Ureter (tissue), 1 donor: ENCODE measurements at places on chromosomes 2 and 18. TPM values are rescaled to one million over a fixed set of nuclear protein-coding genes. Genes with fewer than 3 reads are reported as not detected.

GPR35 gene
- total RNA-seq: 1.6 TPM

OTX1 gene
- total RNA-seq: 0.36 TPM

DNA sequence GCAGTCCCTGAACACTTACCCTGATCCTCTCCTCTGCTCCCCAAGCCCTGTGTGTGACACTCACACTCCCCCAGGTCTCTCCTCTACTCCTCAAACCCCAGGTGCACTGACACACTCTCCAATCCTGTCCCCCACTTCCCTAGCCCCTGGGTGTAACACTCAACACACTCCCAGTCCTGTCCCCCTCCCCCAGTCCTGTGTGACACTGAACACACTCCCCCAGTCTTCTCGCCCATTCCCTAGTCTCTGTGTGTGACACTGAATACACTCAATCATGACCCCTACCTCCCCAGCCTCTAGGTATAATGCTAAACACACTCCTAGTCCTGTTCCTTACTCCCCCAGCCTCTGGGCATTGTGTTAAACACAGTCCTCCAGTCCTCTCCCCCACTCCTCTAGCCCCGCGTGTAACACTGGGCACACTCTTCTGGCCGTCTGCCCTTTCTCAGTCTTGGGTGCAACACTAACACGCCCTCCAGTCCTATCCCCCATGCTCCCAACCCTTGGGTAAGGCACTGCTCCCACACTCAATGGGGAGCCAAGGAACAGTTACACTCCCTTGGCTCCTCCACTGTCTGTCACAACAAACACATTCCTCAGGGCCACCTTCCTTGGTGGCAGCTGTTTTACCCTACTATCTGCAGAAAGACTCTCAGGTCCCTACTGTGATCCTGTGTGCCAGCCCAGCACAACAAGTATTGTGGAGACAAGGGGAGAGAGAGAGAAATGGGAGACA lies 82.5 kb upstream of the PKDCC start:
- DNase-seq: no peak

DNA sequence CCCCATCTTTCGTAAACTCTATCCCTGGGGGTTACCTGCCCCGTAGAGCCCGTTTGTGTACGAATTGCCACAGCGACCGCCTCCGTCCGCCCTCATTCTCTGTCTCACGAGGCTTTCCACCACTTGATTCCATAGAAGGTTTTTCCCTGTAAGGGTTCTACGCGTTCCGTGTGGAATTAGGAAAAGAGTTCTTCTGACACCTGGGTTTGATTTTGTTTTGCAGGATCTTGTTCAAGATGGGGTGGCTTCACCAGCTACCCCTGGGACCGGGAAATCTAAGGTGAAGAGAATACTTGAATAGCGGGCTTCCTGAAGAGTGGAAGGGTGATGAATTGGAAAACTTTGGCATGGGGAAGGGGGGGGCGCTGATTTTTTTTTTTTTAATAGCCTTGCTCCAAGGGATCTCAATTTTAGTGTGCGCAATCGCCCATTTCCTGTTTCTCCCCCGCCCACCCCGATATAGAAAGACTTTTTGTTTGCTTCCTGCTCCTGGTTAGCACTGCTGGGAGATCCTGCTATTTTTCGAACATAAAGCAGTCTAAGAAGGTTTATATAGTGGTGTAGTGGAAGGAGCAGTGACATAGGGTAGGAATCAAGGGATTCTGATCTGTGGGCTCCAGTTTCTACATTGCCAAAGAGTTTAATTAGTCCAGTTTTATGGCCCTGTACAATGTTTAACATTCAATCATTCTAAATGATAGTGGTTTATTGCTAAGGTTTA lies 564 bp downstream of the GCC2 start:
- no peak for DNase-seq

- no peak for DNase-seq
Measured at GRCh38 chr2:152694161-152694661, 23.1 kb downstream of the PRPF40A start.

- DNase-seq: no peak
Measured at GRCh38 chr2:170019060-170019805, 158.7 kb upstream of the MYO3B start.

DNA sequence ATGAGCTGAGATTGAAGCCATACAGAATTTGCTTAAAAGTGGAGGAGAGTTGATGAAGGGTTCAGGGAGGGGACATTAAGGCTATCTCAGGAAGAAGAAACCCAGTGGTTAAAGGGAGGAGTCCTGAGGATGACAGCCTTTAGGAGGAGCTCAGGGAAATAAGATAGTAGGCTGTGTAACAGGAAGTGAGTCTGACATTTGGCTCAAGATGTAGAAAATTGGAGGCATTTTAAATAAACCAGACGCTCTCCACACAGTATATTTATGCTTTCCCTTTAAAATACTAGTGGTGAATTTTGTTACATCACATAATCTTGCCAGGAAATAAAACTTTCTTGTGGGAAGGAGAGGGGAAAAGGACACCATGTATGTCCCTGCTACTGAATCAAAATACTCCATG lies 11.6 kb downstream of the KCNH7 start:
- DNase-seq: no peak

DNA sequence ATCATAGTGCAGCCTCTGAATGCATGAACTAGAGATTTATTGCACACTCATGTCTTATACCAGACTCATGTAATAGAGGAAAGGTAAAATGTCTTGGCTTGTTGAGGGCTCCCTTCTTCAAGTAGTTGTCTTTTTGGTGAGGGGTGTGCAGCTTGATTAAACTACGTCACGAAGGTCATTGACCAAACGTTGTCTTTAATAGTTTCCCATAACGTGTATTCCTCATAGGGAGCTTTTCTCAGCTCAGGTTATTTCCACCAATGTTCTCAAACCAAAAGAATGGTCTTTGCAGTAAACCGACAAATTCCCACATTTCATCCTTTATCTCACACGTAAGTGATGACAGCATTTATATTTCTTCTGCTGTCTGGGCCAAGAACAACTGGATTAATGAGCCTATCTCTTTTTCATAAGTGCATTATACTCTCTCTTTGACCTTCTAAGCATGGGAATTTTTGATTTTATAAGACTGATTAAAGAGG lies 547.7 kb upstream of the ZEB2 start:
- DNase-seq: no peak

- no peak for DNase-seq
Measured at GRCh38 chr2:86570059-86570458, 6.8 kb upstream of the CHMP3 start.

KHK gene
- 2.6 TPM for total RNA-seq

GRHL1 gene
- 61.6 TPM for total RNA-seq

DNA sequence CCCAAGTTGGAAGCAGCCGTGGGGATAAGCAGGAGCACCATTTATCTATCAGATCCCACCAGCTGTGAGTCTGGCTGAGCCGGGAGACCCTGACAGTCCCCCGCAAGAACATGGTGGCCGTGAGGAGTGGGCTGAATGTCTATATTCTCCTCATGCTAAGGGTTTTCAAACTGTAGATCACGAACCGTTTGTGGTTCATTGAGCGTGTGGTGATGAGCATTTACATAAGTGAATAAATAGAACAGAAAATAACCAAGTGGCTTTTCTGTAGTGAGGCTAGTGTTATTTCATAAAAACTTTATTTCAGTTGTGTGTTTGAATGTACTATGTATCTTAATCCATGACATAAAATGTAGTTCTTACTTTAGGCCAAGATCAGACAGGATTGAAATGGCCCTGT lies 190.2 kb upstream of the APCDD1 start:
- DNase-seq: no peak

DNA sequence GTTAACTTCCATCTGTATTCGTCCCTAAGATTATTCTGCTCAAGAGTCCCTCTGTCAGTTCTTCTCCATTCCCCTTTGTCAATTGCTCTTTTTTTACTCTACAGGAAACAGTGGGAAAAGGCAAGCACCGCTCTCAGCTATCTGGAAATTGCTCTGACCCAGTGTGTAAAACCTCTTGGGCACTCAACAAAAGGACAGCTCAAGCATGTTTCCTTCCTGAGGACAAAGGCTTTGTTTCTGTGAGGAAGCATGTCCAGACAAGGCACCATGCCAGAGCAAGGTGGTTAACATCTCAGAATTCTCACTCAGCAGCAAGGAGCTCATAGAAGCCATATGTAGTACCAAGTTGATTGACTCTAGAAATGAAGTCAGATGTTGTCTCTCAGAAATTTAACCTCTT lies 735.6 kb downstream of the TSN start:
- no peak for DNase-seq

GRCh38 chr2:125167152-125167551 lies 1142.1 kb downstream of the CNTNAP5 start:
- DNase-seq: no peak

- DNase-seq: no peak
Measured at GRCh38 chr18:67132919-67133318, 383.6 kb downstream of the DSEL start.

DNA sequence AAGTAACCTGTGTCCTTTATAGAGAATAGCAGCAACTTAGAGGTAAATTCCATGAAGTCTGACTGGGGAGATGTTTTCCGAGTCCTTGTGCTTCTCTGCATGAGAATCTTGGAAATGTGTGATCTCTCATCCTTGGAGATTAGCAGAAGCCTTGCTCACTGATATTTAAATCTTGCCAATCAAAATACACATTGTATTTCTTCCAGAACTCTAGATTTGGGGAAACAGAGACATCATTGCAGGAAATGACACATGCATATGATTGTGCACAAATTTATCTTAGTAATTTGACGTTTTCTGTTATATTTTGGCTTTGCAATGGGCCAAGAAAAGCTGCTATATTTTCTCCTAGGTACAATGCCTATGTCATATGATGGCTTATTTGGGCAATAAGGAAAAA lies 182.6 kb downstream of the ZNF804A start:
- no peak for DNase-seq

DNA sequence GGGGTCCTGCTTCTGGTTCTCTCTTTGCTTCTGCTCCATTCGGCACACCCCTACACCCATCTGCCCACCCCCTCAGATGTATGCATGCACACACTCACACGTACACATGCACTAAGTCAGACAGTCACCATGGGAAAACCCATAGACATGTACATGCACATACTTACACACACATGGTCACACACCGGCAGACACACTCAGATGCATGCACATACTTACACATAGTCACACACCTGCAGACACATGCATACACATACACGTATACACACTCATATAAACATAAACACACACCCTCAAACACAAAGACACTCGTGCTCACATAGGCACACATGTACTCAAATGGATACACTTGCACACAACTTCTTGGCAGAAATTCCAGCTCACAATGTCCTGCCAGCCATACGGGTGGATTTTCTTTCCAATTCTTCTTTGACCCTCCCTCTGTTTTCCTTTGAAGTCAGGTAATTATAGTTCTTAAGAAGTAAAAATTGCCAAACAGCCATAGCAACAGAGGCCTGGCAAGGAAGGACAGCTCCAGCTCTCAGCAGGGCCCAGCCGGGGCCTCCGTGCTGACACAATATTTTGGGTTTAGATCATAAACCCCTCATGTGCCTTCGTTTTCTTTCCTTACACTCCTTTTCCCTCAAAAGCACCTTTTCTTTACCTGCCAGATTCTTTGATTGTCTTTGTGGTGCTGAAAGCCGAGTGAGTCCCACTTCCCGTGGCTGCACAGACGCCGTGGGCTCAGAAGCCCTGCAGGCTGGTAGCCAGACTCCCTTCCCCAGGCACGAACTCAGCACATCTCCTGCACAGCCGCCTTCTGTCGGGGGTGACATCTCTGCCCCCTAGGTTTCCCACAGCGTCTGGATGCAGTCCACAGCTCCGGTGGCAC lies 195.7 kb downstream of the ARL4C start:
- DNase-seq: no peak

- no peak for DNase-seq
Measured at GRCh38 chr2:197215748-197216360, 94.7 kb downstream of the ANKRD44 start.
